ENCODE measurements at places on chromosomes 5 and 9.

- DNase-seq = no peak
Observed at GRCh38 chr5:79938468-79938867, 52.6 kb downstream of the MTX3 start.

GRCh38 chr5:56202483-56202882 lies 30.6 kb downstream of the ANKRD55 start:
- DNase-seq = no peak

DNA sequence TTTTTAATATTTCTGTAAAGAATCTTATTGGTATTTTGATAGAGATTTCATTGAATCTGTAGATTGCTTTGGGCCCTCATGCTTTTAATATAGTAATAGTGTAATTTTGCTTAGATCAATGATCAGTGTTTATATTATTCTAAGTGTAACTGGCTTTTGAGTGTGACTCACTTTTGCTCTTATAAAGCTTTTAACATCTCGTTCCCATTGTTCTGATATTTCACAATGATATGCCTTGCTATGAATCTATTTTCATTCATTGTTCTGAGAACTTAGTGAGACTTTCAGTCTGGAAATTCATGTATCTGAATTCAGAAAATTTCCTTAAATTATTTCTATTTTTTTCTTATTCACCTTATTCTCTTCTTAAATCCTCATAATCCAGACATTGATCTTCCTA lies 13.5 kb upstream of the MAMDC2 start:
- DNase-seq = no peak

DNA sequence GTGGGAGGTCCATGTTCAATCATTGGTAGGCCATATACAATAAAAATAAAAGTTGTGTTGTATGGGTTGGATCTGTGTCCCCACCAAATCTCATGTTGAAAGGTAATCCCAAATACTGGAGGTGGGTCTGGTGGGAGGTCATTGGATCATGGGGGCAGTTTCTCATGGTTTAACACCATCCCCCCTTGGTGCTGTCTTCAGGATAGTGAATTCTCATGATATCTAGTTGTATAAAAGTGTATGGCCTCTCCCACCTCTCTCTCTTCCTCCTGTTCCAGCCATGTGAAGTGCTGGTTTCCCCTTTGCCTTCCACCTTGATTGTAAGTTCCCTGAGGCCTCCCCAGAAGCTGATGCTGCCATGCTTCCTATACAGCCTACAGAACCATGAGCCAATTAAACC lies 15.1 kb downstream of the SPATA9 start:
- DNase-seq = no peak

DNA sequence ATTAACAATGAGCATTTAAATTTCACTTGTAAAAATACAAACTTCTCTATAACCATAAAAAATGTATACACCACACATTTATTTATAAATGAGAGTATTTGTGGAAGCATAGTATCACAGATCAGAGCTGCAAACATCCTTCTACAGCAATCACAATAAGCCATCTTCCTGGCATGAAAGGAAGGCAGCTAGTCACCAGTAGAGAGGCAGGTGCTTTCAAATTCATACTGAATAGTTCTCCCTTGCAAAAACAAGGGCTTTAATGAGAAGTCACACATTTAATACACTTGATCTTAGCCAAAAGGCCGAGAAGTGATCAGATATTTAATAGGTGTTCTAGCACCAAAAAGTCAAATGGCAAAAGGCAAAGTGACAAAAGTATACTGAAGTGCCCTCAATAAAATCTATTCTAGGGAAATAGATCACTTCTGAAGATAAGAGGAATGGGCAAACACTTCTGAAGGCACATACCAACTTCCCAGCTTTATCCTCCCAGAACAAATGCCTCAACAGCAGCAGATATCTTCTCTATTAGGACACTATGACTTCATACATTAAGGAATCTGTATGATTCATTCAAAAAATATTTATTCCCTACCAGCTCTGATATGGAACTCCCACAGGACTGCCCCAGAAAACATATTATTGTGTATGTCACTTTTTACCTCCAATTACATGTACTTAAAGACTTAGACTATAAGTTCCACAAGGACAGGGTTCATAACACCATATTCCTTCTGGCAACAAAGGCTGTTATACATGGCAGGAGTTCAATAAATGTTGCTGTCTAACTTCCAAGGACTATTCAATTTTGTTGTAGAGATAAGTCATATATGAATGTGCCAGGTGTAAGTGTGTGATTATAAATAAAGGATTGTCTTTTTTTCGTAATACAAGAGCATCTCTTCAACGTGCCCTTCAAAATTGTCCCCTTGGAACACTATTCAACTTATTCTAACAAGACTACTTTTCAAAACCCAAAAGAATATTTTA lies 31.7 kb downstream of the MAPKAP1 start:
- no peak for DNase-seq

Measured in midbrain (tissue), 1 donor.